OCI-LY7 (cell line): ENCODE measurements at places on chromosomes 16 and 17. TPM values are rescaled to one million over a fixed set of nuclear protein-coding genes. Genes with fewer than 3 reads are reported as not detected.

DNA sequence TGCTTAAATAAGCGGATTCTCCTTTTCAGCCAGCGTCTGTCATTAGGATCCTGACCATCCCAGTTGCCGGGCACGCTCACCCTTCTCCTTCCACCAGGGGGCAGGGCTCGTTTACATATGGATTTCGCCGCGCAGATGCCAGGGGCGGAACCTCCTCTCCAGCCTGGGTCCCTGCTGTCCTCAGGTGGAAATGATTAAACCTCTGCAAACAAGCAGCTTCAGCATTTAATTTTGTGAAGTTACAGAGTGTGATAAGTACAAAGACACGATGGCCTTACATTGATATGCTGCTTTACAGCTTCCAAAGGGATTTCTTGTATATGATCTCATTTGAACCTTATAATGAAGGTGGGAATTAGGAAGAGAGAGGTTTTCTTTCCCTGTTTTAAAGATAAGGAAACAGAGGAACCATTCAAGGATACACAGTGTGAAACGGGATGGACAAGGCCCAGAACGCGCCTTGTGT lies 3.9 kb upstream of the KRT28 start:
- DNase-seq = peak; percentile 62

DNA sequence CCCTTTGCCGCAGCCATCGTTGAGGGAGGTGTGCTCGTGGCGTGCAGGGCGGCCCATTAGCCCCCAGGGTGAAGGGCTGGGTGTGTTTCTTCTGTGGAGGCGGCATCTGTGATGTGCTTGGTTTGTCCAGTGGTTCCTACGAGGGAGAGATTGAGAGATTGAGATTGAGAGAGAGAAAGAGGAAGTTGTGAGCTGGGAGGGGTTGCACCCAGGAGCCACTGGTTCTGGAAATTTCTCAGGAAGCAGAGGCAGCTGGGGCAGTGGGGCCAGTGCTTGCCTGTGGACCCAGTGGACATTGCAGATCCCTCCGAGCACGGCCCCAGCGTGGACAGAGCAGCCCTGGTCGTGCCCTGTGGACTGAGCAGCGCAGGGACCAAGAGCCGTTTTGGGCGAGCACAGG lies 72.0 kb upstream of the ZNF750 start:
- peak; percentile 20 for DNase-seq

- DNase-seq = no peak
Observed at GRCh38 chr16:47323241-47323640, 137.6 kb downstream of the ITFG1 start.

- DNase-seq = peak; percentile 4
Observed at GRCh38 chr17:63232565-63233310, 213.4 kb downstream of the CYB561 start.

ESRP2 gene
- total RNA-seq = not detected in 2 replicates

GRCh38 chr17:21031756-21032396 lies 10.9 kb downstream of the USP22 start:
- no peak for DNase-seq

KRTAP9-8 gene
- total RNA-seq = not detected in 2 replicates

NOG gene
- total RNA-seq = not detected in 2 replicates

GRCh38 chr17:66518677-66519076 lies 216.3 kb downstream of the PRKCA start:
- DNase-seq = no peak

OTOA gene
- 0.09 TPM in 1 of 2 replicates, not detected in the other for total RNA-seq

LRRC75A gene
- total RNA-seq = not detected in 2 replicates

DNA sequence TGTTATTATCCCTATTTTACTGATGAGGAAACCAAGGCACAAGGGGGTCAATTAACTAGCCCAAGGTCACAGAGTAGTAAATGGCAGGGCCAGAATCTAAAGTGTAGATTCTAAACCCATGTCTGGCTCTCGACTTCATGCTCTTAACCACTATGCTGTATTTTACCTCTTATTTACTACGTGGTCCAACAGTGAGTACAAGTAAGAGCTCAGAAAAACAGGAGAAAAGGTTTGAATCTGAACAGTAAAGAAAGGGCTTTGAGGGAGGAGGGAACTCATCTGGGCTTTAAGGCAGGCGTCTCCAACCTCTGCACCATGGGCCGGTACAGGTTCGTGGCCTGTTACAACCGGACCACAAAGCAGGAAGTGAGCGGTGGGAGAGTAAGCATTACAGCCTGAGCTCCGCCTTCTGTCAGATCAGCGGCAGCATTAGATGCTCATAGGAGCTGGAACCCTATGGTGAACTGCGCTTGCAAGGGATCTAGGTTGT lies 62.9 kb downstream of the SMURF2 start:
- peak; percentile 46 for DNase-seq

GRCh38 chr17:56521414-56522141 lies 71.9 kb upstream of the NOG start:
- DNase-seq = no peak

ADAD2 gene
- not detected in 2 replicates for total RNA-seq

- DNase-seq = no peak
Observed at GRCh38 chr16:30566531-30566930, 5.0 kb downstream of the ZNF688 start.

DNA sequence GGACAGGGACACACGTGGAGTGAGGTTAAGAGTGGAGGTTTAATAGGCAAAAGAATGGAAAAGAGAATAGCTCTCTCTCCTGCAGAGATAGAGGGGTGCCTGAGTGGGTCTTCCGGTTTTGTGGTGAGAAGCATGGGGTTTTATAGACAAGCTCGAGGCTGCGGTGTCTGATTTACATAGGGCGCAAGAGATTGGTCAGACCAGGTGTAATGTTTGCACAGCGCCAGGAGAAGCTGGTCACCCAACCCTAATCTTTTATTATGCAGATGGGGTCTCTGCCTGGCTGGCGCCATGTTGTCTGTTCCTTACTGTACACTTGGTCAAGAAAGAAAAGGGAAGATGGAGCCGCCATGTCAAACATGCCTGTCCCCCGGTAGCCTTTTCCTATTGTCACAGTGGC lies 44.5 kb upstream of the MLYCD start:
- DNase-seq = no peak

DNA sequence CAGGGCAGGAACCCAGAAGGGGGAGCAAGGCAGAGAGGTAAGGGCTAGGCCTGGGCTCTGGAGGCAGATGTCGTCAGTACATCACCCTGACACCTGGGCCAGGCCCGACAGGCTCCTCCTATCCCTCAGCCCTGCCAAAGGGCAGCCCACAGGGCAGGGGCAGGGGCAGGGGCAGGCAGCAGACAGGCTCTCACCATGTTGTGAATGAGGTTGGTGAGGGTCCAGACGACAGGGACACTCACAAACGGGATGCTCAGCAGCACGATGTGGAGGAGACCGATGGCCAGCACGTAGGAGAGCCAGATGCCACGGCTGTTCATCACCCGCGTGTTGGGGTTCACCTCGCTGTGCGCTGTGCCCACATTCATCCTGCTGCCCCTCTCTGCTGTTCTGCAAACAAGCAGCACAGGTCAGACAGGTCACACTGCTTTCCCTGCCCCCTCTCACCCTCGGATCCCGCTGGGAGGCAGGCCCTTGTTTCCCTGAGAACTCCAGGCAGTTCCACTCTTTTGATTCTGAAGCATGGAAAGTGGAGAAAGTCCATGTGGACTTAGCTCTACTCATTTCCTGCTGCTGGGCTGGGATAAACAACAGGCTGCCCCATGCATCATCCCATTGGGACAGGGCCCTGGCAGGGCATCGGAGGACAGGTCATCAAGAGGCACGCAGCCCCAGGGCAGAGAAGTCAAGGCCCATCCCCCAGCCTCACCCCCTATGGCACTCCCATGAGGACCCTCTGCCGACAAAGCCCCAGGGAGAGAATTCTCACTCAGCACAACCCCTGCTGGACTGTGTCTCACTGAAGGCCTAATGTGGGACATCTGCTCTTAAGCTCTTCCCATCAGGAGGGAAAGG lies 3.3 kb downstream of the ORMDL3 start:
- no peak for DNase-seq

CCL2 gene
- total RNA-seq = not detected in 2 replicates

DNA sequence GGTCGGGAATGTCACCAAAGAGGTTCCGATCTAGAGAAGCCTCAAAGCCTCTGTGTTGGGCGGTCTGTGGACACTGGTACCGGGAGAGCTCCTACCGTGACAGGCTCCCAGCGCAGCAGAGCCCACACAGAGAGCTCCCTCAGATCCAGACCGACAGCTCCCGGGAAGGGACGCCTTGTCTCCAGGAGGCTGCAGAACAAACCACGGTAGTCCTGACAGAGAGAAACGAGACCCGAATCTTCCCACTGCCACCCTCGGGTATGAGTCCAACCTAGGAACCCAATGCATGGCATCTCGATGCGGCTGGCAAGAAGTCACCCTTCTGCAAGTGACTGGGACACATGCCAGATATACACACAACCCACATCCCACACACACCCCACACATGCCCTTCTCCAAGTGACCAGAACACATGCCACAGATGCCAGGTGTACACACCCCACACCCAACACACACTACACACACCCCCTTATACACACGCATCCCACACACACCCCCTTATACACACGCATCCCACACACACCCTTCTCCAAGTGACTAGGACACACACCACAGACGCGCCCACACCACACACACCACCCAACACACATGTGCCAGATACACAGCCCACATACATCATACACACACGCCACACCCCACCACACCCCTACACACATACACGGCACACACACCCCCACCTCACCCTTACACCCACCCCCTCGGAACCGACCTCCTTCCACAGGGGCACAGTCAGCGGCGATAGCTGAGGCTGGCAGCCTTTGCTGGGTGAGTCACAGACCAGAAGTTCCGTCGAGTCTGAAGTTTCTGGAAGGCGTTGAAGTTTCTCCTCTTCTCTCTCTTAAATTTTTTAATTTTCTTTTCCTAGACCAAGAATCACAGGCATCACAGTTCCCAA lies 15.9 kb upstream of the CYTH1 start:
- no peak for DNase-seq

DNA sequence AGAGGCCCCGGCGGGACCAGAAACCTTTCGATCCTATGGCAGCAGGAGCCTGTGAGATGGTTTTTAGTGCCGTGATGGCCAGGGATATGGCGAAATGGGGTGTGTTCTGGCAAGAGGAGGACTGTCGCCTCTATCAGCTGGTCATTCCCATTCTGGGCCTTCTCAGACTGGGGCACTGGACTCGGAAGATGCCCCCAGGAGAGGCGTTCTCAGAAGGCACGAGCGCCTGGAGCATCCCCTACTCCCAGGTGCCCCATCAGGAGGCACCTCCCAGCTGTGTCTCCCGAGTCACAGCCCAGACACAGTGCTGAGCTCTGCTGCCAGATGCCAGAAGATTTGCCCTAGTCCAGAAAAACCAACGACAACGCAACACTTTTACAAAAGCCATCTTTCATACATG lies 54.6 kb upstream of the ENDOV start:
- no peak for DNase-seq

DNA sequence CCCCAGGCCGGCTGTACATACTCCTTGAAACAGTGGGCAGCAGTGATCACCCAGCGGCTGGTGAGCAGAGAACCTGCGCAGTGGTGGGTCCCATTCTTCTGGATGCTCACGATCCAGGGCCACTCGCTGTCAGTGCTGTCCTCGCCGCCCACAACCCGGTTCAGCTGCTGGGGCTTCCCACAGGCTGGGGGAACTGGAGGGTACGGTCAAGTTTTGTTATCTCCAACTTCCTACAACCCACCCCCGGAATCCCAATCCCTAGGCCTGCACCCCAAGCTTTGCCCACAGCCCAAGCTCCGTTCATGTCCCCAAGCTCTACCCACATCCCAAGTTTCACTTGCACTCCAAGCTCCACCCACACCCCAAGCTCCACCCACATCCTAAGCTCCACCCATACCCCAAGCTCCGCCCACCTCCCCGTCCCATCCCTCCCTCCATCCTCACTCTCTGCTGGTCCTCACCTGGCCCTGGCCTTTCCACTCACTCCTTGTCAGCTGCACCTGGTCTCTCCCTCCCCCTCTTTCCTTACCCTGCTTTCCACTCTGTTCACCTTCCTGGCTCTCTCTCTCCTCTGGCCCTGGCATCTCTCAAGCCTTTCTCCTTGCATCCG lies 1.8 kb downstream of the PRSS22 start:
- DNase-seq = peak; percentile 19

- DNase-seq = no peak
Observed at GRCh38 chr17:35998756-35999155, 2.6 kb downstream of the CCL15 start.

IKZF3 gene
- 125 and 134 TPM in 2 replicates for total RNA-seq

ARHGAP44 gene
- total RNA-seq = 19.9 and 20.4 TPM in 2 replicates
